ENCODE measurements at places on chromosomes 3 and 15.

DNA sequence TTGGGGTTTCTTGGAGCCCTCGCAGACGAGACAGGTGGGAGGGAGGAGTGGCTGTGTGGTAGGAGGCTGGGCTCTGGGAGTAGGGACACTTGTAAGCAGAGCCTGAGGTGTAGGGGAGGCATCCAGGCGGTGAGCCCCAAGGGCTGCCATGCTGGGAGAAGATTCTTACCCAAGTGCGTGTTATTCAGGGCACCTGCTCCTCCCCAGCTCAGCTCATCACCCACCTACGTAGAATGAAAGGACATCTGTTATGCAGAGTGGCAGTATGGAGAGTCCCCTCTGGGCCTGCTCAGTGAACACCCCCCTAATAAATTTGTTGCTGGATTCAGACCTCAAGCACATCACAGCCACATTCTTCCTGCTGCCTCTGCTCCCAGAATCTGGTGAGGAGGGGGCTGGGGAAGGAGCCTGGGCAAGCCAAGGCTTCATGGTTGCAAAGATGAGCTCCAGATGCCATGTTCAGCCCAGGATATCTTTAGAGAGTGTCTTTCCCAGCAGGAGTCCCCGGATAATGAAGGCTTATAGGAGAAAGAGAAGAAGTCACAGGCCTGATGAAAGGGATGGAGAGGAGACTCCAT lies 261.8 kb downstream of the EPHB1 start:
- no peak for DNase-seq

- no peak for DNase-seq
These were observed 15.9 kb downstream of the SLC49A4 start for GRCh38 chr3:122810734-122811133.

- DNase-seq, result no peak
These were observed 103.8 kb upstream of the PRR20G start for GRCh38 chr3:127391436-127392155.

DNA sequence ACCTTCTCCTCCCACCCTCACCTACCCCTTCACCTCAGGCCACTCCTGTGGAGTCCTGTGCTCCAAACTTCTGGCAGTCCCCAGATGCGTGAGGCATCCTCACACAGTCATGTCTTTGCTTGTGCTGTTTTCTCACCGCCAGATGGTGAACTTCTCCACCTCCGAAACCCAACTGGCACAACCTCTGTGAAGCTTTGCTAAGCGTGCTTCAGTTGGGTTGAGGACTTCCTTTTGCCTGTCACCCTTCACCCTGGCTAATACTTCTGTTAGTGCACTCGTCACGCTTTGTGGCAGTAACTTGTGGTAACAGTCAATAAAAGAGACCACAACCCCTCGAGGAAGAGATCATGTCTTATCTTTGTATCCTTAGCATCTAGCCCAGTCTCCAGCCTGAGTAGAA lies 42.0 kb upstream of the SKOR1 start:
- no peak for DNase-seq

DNA sequence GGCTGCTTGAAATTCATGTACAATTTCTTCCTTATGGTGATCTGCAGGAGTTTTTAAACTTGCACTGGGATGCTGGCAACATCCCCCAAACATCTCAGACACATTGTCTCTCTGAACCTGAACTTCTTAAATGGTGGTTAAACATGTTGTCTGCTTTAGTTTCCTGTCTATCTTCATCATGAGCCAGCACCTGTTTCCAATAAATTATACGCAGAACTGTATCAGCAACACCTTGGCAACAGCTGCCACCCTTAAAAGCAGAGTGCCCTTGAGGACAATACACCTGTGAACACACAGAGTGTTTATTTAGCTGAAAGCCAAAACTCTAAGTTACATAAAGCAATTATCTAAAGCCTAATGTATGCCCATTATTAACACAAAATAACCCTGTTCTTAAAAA lies 242.9 kb downstream of the WNT5A start:
- no peak for DNase-seq

GRCh38 chr15:49115062-49115461 lies 40.3 kb downstream of the COPS2 start:
- no peak for DNase-seq

DNA sequence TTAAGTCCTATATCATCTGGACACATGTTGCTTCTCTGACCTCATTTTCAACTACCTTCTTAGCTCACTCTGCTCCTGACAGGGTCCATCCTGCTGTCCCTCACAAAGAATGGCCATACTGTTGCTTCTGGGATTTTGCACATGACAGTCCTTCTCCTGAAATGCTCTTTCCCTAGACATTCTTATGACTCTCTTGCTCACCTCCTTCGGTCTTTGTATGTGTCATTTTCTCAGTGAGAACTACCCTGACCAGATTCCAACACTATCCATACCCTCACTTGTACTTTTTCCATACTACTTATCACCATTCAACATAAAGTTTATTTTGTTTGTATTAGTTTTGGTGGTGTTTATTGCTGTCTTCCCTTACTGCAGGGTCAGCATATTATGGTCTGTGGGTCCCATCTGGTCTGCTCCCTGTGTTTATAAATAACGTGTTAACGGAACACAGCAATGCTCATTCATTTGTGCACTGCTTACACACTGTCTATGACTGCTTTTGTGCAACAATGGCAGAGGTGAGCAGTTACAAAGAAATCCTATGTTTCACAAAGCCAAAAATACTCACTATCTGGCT lies 159.5 kb downstream of the SPATA16 start:
- no peak for DNase-seq

DNA sequence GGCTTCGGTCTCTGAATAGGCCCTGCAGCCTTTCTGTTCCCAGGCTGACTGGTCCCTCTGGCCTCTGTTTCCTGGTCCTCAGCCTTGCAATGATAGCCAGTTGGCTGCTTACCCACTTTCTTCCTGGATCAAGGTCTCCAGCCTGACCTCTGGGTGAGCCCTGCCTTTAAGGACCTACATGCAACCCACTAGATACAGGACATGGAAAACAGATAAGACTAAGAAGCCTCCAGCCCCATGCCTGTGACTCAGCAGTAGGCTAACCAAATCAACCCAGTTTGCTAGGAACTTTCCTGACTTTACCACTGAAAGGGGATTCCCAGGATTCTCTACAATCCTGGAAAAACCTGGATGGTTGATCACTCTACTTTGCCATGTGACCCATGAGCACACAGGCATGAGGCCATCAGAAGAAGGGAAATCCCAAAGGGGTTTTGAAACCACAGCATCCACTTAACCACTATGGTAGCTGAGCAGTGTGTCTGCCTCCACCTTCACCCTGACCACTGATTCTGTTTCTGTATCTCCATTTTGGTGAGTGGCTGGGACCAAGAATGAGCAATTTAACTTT lies 188.1 kb downstream of the CHST2 start:
- DNase-seq, result no peak
